ENCODE measurements at places on chromosomes 3 and 15.
A peak's percentile ranks its signal among the peaks of the same experiment; 100 is the strongest.

DNA sequence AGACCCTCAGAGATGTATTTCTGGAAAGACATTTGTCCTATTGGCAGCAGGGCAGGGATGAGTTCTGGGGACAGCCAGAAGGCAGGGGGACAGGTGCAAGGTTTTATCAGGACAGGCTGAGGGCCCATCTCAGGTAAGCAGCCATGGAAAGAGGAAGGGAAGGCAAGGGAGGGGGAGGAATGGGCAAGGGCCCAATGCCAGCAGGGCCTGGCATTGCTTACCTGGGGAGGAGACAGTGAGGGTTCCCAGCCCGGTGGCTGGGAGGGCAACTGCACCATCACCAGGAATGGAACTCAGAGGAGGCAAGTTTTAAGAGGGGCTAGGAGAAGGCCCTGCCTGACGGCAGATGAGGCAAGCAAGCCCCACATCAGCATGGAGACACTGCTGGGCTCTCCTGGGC is 3.1 kb downstream of the ARPIN start:
- DNase-seq = no peak

- DNase-seq = no peak
These were observed 129.8 kb downstream of the DLG1 start for GRCh38 chr3:197168606-197169005.

DNA sequence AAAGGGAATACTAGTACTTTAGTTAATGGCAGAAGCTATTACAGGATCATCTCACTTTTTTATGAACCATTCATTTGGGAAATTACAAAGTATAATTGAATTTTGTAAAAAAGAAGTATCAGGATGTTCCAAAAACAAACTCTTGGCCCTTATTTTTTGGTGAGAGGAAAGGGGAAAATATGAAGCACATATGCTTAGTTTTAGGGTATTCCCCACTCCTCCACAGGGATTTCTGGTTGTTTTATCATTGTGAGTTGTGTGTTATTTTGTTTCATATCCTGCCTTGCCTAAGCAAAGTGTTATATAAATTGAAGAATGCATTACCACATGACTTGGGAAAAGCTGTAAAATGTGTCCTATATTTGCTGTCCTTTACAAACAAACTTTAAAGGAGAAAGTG is 227.0 kb downstream of the FMN1 start:
- DNase-seq = no peak

- no peak for DNase-seq
These were observed 93.5 kb downstream of the CORO2B start for GRCh38 chr15:68672251-68672650.

DNA sequence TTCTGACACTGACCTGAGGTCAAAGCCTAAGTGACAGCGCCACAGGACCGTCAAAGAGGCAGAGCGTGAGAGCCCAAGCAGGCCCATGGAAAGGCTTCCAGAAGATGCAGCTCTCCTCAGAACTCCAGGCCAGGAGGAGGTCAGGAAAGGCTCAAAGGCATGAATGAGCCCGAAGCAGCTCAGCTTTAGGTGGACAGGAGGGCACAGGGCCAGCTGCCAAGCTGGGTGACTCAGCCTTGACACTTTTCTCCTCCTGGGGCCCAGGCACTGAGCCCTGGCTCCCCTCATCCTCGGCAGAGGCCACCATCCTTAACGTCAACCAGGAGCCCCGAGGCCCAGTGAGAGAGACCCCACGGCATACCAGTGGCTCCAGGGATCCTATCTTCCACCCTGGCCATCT is 62.9 kb downstream of the ADCY5 start:
- DNase-seq = no peak

GRCh38 chr3:44338828-44339127 is 212 bp downstream of the TCAIM start:
- no peak for DNase-seq

DNA sequence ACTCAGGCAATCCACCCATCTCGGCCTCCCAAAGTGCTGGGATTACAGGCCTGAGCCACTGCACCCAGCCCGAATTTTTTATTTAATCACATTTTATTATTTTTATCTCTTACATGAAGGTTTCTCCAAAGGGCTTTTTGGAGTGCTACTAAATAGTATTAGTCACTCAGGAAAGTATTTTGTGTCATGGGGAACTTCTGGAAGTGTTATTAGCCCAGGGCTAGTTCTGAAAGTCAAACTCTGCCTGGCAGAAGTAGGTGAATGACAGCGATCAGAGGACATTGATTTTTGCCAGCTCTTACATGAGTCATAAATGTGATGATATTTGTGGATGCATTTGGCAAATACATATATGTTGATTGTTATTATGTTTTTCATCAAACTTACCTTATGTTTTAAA is 48.7 kb downstream of the ZPLD1 start:
- DNase-seq = no peak

DNA sequence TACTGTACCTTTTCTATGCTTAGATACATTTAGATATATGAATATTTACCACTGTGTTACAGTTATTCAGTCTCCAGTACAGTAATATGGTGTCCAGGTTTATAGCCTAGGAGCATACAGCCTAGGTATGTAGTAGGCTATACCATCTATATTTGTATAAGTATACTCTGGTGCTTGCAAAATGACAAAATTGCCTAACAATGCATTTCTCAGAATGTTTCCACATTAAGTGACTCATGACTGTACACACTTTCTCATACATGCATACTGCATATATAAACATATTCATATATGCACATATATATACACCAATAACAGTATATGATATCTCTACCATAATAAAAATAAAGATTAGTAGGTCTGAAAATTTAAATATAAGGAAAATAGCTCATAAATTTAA is 169.3 kb downstream of the DPH6 start:
- no peak for DNase-seq

- DNase-seq = peak; percentile 57
These were observed 12.8 kb downstream of the SH3BP5 start for GRCh38 chr3:15319575-15319974.

- no peak for DNase-seq
These were observed 80.9 kb downstream of the LRRC3B start for GRCh38 chr3:26703519-26703918.

GRCh38 chr3:9205345-9206143 is 43.9 kb downstream of the SRGAP3 start:
- no peak for DNase-seq

GRCh38 chr3:27521179-27521871 is 37.1 kb upstream of the SLC4A7 start:
- DNase-seq = no peak

DNA sequence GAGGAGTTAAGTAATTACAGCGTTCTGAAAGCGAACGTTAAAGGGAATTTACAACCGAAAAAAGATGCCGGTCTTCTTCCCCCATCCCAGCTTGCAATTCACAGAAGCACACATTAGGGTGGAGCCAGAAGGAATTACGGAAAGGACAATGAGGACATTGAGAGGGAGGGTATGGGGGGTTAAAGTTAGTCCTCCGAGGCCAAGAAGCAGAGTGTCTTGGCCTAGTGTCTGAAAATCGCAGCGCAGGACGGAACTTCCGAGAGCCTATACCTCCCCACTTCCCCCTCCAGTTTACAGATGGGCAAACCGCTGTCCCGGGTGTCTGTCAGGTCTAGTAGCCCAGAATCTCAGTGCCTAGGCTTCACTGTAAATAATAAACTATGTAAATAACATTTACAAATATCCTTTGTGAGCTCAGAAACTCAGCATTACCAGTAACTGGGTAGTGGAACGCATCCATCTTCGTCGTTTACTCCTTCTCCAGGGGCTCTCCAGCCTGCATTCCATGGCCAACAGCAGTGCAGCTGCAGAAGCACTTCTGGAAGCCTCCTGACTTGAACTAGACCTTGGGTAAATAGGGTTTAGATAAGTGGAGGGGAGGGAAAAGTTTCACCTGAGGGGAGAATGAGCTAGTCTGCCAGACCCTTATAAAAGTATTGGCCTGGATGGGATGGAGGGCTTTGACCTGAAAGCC is 922 bp downstream of the ADPRH start:
- no peak for DNase-seq

- no peak for DNase-seq
These were observed 37.3 kb downstream of the CRYGS start for GRCh38 chr3:186506857-186507256.

DNA sequence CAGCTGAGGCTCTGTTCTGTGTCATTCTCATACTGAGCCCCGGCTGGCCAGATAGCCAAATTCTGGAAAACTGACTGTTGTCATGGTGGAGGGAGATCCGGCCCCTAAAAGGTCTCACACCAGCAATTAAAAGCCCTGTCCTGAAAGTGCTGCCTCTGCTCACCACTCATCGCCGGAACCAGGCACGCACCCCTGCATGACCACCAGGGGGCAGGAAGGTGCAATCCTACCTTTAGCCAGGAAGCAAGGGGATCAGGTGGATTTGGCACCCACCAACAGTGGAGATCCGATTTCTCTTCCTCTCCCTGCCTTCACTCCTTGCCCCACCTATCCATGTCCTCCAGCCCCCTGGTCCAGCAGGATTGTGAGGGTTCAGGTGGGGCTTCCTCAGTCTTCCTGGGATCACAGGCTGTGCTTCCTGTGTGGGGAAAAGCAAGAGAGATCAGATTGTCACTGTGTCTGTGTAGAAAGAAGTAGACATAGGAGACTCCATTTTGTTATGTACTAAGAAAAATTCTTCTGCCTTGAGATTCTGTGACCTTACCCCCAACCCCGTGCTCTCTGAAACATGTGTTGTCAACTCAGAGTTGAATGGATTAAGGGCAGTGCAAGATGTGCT is 16.1 kb upstream of the CACNA2D2 start:
- DNase-seq = peak; percentile 28

GRCh38 chr15:89769366-89769765 is 6.8 kb upstream of the MESP2 start:
- no peak for DNase-seq

- no peak for DNase-seq
These were observed 41.4 kb upstream of the INSYN1 start for GRCh38 chr15:73794443-73795133.

DNA sequence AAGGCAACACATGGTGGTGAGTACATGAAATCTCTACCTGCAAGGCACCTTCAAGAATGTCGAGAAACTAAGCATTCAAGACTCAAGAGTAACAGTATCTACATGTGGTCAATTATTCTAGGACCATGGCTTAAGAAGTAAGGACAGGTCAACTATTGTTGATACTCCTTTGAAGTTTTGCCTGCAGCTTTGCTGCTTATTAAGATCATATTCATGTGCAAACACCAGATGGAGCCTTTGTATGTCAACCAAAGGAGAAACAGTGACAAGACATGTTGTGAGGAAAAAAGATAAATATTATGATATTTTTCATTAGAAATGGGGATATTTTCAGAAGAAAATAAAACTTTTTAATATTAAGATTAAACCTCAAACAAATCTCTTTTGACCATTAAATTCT is 52.3 kb upstream of the FGF7 start:
- DNase-seq = no peak

DNA sequence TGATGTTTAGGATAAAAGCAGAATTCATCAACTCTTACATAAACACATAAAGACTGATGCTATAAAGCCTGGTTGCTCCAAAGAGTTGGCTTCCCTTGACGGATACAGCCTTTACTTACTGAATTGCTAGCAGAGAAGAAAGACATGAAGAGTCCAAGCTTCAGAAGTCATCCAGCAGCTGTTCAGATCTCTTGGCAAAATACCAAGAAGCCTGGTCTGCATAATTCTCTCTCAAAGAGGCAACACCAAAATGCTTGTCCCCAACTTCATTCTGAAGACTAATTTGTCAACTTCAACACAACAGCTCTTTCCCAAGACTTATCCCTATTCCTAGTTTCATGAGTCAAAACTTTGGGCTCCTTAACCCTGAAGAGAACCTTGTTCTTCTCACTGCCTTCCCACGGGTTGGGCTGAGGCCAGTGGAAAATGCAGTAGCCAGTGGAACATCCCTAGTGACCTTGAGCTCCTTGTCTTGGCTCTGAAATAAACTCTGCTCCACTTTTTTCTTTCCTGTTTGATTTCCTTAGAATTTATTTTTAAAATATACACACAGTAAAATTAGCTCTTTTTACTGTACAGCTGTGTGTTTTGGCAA is 119.2 kb upstream of the THBS1 start:
- DNase-seq = no peak

GRCh38 chr3:130849091-130849552 is 44.8 kb upstream of the ATP2C1 start:
- DNase-seq = no peak

DNA sequence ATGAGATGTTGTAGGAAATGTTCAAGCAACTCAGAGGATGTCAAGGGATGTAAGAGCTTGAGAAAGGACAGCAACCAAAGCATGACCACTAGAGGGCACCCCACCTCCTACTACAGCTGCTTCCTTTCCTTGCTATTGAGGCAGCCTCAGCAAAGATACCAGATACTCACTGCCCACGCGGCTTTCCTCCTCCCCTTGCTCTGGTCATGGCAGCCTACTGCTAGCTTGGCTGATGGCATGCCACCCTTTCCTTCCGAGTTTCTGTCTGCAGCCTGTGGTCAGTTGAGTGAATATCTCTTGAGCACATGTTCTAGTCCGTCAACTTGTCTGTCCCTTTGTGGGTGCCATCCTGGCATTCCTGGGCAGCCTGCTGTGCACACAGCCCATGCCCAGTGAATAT is 4.4 kb upstream of the CXCR6 start:
- DNase-seq = peak; percentile 77

- no peak for DNase-seq
These were observed 387.3 kb downstream of the EPHA3 start for GRCh38 chr3:89494734-89495133.

GRCh38 chr3:5653426-5654143 is 466.1 kb downstream of the EDEM1 start:
- DNase-seq = no peak

GRCh38 chr15:76163457-76164295 is 103.9 kb downstream of the TMEM266 start:
- DNase-seq = peak; percentile 24

DNA sequence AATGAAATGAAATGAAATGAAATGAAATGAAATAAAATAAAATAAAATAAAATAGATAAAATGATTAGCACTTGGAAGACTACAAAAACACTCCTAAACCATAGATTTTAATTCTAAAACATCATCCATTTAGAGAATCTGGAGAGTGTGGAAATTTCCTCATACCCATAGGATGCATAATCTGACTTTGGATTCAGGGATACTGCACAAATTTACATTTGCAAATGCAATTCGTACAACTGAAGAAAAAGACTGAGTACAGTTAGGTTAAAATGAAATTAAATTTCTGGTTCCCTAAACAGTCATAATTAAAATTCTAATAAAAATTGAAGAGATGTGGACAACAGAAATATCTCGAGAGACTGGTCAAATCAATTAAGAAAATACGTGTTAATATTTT is 122.9 kb downstream of the TMCC1 start:
- no peak for DNase-seq

DNA sequence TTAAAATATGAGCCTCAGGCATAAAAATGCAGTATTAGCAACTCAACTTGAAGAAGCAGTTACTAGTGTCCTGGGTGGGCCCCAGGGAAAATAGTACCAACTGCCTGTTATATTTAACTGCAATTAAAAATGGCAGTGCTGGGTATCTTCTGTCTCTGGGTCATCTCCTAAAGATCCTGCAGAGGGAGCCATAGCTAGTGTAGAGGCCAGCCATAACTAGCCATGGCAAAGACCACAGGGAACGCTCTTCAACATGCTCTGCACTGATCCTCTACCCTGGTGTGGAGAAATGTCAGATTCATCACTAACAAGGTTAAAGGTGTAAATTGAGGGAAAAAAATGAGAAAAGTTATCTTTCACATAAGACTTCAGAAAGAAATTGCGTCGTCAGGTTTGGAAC is 181.3 kb downstream of the SNRPN start:
- no peak for DNase-seq
